ENCODE measurements at places on chromosomes 4 and X. TPM values are rescaled to one million over a fixed set of nuclear protein-coding genes. Genes with fewer than 3 reads are reported as not detected.

- no peak for DNase-seq
Observed at GRCh38 chr4:43277003-43277402, 384.5 kb downstream of the GRXCR1 start.

GRCh38 chr4:113840861-113841260, 79.3 kb upstream of the CAMK2D start:
- no peak for DNase-seq

ASB5 gene
- polyA plus RNA-seq, result 0.10 TPM

NAA11 gene
- polyA plus RNA-seq, result not detected

All from left renal pelvis (tissue), 4 donors.